ENCODE measurements at places on chromosomes 4 and X. TPM values are rescaled to one million over a fixed set of nuclear protein-coding genes. Genes with fewer than 3 reads are reported as not detected.

Gene SMAD1
- 9.9 TPM for total RNA-seq

Gene GABRA4
- total RNA-seq, result not detected

Gene CXCL6
- total RNA-seq, result not detected

Gene KLB
- total RNA-seq, result 0.16 TPM

Gene AWAT2
- not detected for total RNA-seq

Gene CD40LG
- total RNA-seq, result 1.5 TPM

Gene MAGEA12
- not detected for total RNA-seq

Gene VSIG4
- 0.32 TPM for total RNA-seq

Gene SPANXN3
- total RNA-seq, result not detected

Gene HTN1
- not detected for total RNA-seq

Gene HTN3
- total RNA-seq, result not detected

Gene IL15
- total RNA-seq, result 8.1 TPM

Gene TBC1D8B
- total RNA-seq, result 0.18 TPM

Gene UGT8
- 0.25 TPM for total RNA-seq

Gene TEX11
- total RNA-seq, result not detected
